ENCODE measurements at places on chromosomes 6 and 20.

GRCh38 chr6:52144196-52145076 is 41.7 kb upstream of the IL17A start:
- no peak for DNase-seq

GRCh38 chr6:107546691-107547450 is 57.0 kb downstream of the SOBP start:
- no peak for DNase-seq

GRCh38 chr6:1382331-1382882 is 7.0 kb upstream of the FOXF2 start:
- DNase-seq, result no peak

DNA sequence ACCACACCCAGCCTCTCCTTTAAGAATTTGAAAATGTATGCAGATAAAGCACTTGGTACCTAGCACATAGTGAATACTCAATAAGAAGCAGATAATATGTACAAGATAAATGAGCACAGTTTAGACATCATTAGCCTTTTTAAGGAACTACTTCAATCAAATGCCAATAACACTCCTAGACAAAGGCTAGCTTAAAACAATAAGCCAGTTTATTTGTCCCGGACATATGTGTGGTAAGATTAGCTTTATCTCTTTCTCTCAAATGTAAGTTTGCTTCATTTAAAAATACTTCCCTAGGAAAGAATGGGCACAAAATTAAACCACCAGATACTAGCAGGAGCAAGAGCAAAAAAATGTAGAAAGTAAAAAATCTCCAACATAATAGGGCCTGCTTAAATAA is 73.8 kb downstream of the MAP3K5 start:
- no peak for DNase-seq

DNA sequence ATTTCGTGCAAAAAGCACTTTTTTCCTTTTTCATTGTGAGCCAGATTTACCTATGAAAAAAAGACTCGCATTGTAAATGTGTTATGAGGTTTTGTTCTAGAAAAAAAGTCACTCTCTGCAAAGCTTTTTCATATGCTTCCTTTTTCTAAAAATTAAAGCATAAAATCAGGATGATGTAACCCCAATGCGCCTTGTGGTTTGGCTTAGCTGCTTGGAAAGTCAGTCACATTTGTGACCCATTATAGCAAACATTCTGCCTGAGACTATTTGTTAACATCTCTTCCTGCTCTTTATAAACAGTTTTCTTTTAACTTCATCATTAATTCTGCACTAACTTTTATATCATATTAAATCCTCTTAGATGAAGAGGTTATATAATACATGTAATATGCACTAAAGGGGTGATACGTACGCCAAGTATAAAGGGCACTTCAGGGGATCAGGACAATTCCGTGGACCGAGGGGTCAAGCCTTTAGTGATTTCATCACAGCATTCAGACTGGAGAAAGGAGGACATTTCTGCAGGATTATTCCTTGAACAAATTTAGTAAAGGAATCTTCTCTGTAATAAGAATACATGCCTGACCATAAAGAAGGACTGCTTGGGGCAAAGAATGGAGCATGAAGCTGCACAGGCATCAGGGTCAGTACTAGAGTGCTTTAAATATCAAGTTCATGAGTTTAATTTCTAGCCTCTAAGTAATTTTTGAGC is 48.1 kb upstream of the SMLR1 start:
- DNase-seq, result no peak

DNA sequence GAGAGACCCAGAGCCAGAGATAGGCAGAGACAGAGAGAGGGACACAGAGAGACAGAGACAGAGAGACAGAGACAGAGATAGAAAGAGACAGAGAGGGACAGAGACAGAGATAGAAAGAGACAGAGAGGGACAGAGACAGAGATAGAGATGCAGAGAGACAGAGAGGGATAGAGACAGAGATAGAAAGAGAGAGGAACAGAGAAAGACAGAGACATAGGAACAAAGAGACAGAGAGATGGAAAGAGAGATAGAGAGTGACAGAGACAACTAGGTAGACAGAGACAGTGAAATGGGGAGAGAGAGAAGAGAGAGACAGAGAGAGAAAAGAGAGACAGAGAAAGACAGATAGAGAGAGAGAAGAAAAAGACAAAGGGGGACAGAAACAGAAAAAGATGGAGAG is 165.4 kb upstream of the FOXQ1 start:
- no peak for DNase-seq

DNA sequence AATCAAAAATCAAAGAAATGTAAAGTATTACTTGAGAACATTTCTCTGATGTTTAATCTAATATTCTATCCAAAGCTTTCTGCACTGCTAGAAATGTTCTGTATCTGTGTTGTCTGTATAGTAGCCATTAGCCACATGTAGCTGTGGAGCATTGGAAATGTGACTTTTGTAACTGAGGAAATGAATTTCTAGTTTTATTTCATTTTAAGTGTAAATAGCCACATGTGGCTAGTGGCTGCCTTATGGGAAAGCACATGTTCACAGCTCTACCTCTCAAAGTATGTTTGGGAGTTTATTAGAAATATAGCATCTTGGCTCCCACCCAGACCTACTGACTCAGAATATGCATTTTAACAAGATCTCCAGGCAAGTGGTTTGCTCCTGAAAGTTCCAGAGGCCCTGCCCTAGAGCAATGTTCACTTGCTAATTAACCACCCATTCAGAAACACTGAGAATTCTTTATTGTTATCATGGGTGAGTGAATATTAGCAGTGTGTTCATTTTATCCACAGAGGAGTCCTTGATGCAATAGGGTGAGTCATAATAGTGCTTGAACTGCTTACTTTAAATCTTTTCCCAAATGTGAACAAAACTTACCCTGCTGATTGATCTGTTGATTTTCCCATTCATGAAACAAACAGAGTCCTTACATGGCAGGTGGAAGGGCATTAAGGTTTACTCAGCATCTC is 282.7 kb downstream of the PLCB1 start:
- DNase-seq, result no peak

GRCh38 chr6:107340881-107341280 is 118.5 kb downstream of the PDSS2 start:
- no peak for DNase-seq

DNA sequence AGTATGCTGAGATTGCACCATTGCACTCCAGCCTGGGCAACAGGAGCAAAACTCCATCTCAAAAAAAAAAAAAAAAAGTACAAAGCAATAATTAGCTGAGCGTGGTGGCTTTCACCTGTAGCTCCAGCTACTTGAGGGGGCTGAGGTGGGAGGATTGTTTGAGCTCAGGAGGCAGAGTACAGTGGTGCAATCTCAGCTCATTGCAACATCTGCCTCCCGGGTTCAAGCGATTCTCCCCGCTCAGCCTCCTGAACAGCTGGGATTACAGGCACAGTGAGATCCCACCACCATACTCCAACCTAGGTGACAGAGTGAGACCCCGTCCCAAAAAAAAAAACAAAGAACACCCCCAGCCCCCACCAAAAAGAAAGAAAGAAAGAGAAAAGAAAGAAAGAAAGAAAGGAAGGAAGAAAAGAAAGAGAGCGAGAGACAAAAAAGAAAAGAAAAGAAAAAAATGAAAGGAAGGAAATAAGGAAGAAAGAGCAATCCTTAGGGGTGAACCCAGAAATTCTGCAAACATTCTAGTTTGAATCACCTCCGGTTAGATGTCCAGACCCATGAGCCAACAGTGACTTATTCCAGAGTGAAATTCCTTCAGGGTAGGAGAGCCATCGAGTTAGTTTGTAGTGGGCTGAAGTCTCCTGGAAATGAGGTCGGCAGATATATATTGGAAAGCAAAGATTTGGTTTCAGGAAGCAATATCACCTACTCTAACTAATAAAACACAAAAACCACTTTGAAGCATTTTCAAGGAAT is 3.2 kb upstream of the RIPOR3 start:
- no peak for DNase-seq

GRCh38 chr20:22576733-22577514 is 7.4 kb downstream of the FOXA2 start:
- no peak for DNase-seq

- DNase-seq, result no peak
Measured at GRCh38 chr20:48175261-48175660, 390.0 kb upstream of the SULF2 start.

GRCh38 chr20:50543326-50543725 is 33.1 kb downstream of the PTPN1 start:
- DNase-seq, result no peak

DNA sequence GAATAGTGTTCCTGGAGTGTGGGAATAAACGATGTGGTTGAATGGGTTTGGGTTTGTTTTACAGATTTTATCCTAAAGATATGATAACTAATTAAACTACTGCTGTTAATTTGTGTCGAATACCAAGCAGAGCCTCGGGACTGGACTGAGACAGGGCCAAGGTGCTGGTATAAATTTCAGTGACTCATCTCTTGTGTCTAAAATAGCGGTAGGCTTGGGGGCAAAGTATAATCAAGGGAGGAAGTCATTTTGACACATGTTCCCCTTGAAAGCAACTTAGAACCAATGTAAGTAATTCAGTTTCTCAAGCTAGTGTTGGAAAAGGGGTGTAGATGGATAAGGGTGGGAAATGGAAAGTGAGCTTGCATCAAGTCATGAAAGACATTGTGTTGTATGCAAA is 108.4 kb downstream of the PLCB4 start:
- no peak for DNase-seq

Measured in central memory CD4-positive, alpha-beta T cell (primary cell).